ENCODE measurements at places on chromosomes 2 and 18.

DNA sequence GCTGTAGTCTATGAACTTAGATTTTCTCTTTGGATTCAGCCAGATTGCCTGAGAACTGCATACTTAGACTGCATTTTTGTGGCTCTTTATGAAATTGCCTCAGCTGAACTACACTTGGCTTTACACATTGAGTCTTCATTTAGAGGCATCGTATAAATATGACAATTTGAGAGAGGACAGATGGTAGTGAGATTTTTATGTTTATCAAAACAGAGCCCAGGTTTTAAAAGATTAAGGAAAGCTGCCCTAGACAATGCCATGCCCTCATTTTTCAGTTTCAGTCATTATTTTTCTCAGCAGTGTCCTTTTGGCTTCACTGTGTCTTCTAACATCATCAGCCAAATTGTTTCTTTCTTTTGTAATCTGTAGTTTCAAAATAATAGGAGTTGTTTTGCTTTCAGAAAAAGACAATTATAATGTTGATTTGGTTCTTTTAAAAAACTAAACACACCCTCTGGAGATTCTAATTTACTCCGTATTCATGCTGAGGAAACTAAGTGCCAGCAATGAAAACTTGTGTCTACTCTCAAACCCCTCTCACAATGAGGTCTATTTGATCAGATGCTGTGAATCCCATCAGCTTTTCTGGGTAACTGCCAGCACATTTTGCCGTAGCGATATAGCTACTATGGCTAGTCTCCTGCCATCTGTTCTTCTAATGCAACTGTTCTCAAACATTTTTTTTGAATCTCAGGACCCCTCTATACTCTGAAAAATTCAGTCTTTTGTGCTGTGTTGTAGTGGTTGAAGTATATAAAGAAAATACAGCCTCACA, 46.2 kb downstream of the TWSG1 start:
- no peak for DNase-seq

GRCh38 chr2:101693991-101694588, 3.4 kb upstream of the MAP4K4 start:
- DNase-seq: no peak

DNA sequence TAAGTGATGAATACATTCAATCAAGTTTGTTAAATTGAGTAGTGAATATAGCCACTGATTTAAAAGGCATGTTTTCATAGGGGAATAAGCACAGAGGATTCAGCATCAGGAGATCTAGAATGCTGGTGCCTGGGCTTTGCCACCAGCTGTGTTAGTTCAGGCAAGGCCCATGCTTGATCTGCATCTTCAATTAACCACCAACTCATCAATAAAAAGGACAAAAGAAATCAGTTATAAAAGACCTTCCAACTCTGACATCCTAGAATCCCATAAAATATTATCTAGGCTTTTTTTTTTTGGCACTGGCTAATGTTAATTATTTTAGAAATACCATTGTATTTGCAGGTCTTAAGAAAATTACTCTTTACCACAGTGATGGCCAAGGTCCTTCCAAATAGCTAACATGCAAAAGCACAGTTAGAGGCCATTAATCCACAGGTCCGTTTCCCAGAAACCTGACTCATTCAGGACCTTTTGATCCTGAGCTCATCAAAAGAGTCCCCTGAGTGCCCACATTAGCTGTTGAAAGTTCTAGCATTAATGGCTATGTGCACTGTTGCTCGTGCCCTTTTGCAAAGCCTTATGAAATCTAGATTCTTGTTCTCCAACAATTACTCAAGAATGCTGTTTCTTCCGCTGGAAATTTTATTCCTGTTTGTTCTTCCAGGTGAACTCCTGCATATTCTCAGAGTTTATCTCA, 170.0 kb downstream of the CYRIA start:
- DNase-seq: no peak

- no peak for DNase-seq
Observed at GRCh38 chr2:231611273-231612108, 18.8 kb downstream of the TEX44 start.

- DNase-seq: no peak
Observed at GRCh38 chr2:112155331-112156151, 17.4 kb downstream of the FBLN7 start.

DNA sequence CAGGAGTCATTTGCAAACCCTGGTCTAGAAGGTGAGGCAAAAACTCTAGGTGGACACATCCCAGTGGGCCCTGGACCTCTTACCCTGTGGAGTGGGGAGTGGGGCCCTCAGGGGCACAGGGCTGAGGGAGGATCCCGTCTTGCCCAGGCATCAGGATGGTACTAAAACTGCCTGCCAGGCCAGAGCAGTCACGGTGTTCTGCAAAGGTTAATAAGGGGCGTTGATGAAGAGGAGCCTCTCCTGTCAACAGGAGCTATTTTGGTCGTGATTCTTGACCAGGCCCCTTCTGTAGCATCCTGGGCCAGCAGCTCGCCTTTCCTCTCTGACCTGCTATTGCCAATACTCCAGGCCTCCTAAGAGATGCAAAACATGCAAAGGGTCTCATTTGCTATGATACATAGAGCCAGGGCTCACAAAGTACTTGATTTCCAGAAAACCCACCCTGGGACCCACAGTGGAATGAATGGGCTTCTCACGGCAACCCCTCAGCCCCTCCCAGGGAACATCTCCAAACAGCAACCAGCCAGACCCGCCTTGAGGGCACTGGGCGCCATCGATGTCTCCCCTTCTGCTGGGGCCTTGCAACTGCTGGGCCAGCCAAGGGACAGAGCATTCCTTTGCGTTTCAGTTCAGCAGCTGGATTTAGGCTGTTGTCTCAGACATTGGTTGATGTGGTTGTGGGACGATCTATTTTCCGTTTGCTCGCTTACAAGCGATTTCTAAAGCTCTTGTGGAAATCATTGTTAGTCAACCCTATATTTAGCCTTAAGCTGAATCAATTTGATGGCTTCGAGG, 111.1 kb downstream of the PDCL3 start:
- no peak for DNase-seq

DNA sequence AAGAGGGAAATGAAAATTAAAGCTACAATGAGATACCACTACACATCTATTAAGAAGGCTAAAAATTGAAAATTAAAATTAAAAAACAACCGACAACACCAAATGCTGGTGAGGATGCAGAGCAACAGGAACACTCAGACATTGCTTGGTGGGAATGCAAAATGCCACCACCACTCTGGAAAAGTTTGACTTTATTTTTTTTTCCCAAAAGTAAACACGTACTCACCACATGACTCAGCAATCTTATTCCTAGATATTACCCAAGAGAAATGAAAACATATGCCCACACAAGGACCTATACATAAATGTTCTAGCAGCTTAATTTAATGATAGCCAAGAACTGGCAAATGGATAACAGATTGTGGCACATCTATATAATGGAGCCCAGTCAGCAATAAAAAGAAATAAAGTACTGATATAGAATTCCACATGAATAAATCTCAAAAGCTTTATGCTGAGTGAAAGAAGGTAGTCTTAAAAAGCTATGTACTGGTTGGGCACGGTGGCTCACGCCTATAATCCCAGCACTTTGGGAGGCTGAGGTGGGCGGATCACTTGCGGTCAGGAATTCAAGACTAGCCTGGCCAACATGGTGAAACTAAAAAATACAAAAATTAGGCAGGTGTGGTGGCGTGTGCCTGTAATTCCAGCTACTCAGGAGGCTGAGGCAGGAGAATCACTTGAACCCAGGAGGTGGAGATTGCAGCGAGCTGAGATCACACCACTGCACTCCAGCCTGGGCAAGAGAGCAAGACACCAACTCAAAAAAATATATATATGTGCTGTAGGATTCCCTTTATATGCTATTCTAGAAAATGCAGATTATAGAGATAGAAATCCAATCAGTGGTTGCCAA, 4.2 kb upstream of the PROC start:
- no peak for DNase-seq

DNA sequence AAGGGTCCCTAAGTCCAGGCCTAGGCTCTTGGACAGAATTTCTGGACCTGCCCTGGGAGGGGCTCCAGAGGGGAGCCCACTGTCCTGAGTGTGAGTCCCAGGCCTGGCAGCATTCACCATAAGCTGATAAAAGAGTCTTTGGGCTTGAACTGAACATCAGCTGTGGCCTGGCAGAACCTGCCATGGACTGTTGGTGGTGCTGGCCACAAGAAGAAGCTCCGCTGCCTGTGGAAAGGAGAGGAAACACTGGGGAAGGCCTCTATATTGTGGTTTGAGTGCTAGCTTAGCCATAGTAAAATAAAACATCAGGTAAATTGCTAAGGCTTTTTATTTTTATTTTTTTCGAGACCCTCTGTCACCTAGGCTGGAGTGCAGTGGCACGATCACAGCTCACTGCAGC, 20.9 kb upstream of the BAZ2B start:
- DNase-seq: no peak

DNA sequence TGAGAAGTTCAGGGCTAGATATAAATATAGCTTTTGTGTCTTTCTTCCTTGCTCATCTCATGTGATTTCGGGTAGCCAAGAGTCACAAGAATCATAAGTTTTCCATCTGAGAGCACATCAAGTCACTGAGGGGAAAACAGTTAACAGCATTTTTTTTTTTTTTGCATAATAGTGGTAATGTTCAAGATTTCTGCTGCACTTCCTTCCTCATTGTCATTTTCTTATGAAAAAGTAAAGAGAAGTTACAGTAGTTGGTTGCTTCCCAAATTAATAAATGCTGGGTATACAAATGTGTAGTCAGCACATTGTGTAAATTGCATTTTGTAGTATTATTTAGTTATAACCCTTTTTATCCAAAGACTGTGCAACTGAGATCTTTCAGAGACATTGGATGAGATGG, 93.6 kb downstream of the ZEB2 start:
- DNase-seq: no peak

GRCh38 chr2:139992078-139992477, 1211.9 kb upstream of the NXPH2 start:
- no peak for DNase-seq
